HuH-7 (cell line): ENCODE measurements at places on chromosomes 3 and 15.
A peak's percentile ranks its signal among the peaks of the same experiment; 100 is the strongest.

DNA sequence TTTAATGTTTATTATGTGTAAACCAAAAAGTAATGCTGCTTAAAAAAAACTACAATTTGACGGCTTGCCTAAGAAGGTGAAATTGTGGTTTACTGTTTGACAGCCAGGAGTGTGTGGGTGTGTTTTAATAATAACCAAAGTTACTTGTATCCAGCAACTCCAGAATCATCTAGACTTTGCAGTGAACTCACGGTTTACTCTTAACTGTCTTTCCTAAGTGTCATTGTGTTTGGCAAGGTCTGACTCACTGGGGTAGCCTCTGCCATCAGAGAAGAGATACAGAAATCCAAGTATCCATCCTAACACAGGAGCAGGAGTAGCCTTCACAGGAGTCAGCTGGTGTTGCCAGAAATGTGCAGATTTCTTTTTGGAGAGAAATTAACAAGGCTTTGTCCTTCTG lies 151.1 kb downstream of the CTNNB1 start:
- DNase-seq: no peak

DNA sequence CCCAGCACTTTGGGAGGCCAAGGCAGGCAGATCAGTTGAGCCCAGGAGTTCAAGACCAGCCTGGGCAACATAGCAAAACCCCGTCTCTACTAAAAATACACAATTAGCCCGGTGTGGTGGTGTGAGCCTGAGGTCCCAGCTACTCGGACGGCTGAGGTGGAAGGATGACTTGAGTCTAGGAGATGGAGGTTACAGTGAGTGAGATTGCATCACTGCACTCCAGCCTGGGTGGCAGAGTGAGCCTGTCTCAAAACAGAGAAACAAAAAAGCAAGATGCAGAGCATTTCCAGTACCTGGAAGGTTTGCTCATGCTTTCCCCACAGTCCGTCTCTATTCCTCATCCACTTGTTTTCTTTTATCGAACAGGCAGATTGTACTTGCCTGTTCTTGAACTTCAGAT lies 3.8 kb upstream of the PDIA5 start:
- DNase-seq: no peak

DNA sequence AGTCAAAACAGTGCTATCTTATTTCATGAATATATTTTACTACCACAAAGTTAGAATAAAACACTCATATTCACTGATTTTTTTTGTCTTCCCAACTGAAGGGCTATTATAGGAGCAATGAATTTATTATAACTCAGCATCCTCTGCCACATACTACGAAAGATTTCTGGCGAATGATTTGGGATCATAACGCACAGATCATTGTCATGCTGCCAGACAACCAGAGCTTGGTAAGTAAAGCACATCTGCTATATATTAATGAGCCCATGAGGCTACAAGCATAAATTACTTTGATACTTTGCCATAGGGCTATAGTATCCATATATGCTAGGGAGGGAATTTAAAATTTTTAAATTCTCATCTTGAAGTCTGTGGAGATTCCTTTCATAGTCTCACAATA lies 95.9 kb downstream of the FEZF2 start:
- no peak for DNase-seq

- DNase-seq: no peak
Observed at GRCh38 chr3:149369991-149370866, 7.2 kb downstream of the TM4SF1 start.

GRCh38 chr3:168088106-168088720 lies 7.5 kb downstream of the GOLIM4 start:
- DNase-seq: peak; percentile 5

GRCh38 chr3:53705774-53706173 lies 140.4 kb downstream of the CHDH start:
- DNase-seq: no peak

GRCh38 chr3:173416070-173416469 lies 18.5 kb downstream of the NLGN1 start:
- DNase-seq: no peak

- DNase-seq: no peak
Observed at GRCh38 chr3:131743126-131743525, 240.4 kb upstream of the MRPL3 start.

- no peak for DNase-seq
Observed at GRCh38 chr3:177787279-177788041, 590.2 kb upstream of the TBL1XR1 start.
